Activated naive CD4-positive, alpha-beta T cell (primary cell): ENCODE measurements at places on chromosomes 5 and 9.

GRCh38 chr9:70130266-70130665 lies 86.6 kb downstream of the MAMDC2 start:
- DNase-seq: no peak

DNA sequence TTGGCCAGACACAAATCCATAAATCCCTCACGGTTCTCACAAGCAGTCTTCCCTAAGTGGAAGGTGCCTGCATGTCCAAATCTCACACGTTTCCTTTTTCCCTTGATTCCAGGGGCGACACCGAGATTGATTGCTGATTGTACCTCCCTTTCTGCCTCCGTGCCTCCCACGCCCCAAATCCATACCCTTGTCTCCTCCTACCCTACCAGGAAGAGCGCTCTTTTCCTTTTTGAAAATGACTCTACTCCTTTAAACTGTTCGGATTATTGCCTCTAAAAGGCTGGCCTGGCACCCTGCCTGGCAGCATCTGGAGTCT lies 4.5 kb downstream of the STC2 start:
- DNase-seq: no peak

DNA sequence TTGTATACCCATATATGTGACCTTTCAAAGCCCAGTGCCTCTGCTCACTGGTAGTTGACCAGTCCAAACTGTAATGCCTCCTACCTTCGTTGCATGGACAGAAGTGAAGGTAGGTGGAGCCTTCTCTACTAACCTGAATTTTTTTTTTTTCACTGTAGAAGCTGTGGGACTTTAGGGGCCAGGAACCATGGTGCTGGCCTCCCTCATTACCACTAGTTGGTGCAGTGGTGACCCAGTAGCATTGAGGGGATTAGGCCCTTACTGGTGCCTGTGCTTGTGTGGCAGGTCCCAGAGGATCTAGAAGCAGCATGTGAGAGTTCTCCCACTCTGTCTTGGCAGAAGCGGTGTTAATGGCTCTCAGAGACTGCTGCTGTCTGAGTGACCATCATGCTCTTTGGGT lies 2.3 kb downstream of the RALGPS1 start:
- DNase-seq: no peak

DNA sequence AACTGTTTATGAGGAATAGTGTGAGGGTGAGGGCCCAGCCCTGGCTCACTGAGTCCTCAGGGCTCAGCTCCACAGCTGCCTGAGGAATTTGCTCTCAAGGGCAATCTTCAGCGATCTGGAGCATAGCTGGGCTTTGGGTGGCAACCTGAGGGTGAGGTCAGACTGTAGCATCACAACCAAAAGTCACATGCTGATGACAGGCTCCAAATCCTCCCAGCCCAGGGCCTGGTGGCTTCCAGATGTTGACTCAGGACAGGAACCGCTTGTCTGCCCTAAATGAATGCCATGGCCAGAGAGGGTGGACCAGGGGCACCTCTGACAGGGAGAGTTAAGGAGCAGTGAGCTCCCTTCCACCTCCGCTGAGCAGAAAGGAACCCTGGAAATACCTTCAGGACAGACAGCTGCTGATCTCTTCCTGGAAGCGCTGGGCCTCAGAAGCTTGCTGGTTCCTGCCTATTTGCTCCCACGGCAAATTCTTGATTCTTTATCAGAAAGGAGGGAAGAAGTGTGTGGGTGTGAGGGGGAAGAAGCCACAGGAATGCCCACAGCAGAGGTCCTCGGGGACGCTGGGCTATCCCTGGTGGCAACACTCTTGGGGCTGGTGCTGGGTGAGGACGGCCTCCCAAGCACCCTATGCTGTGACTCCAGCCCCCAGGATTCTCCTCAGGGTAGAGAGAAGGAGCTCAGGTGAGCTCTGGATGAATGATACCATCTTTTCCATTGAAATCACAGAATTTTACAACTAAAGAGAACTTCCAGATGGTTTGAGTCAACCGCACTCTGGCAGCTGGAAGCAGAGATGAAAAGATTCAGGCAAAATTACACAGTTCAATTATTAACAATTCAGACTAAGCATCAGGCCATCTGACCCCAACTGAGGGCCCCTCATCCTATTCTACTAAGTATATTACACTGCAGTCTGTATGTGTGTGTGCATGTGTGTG lies 13.8 kb upstream of the CTSL start:
- no peak for DNase-seq

DNA sequence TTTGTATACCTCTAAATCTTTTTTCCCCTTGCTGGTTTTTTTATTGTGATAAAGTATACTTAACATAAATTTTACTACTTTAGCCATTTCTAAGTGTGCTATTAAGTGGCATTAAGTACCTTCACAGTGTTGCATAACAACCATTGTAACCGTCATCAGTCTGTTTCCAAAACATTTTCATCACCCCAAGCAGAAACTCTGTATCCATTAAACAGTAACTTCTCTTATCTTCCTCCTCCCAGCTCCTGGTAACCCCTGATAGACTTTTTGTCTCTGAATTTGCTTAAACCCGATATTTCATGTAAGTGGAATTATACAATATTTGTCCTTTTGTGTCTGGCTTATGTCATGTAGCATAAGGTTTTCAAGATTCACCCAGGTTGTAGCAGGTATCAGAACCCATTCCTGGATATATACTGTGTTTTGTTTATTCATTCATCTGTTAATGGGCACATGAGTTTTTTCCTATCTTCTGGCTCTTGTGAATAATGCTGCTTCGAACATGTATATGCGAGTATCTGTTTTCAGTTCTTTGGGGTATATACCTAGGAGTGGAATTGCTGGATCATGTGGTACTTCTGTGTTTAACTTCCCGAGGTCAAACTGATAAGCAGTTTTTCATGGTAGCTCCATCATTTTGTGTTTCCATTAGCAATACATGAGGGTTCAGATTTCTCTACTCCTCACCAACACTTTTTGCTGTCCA lies 66.4 kb downstream of the EHMT1 start:
- no peak for DNase-seq

- DNase-seq: no peak
Observed at GRCh38 chr9:105700668-105701067, 6.3 kb downstream of the TMEM38B start.

DNA sequence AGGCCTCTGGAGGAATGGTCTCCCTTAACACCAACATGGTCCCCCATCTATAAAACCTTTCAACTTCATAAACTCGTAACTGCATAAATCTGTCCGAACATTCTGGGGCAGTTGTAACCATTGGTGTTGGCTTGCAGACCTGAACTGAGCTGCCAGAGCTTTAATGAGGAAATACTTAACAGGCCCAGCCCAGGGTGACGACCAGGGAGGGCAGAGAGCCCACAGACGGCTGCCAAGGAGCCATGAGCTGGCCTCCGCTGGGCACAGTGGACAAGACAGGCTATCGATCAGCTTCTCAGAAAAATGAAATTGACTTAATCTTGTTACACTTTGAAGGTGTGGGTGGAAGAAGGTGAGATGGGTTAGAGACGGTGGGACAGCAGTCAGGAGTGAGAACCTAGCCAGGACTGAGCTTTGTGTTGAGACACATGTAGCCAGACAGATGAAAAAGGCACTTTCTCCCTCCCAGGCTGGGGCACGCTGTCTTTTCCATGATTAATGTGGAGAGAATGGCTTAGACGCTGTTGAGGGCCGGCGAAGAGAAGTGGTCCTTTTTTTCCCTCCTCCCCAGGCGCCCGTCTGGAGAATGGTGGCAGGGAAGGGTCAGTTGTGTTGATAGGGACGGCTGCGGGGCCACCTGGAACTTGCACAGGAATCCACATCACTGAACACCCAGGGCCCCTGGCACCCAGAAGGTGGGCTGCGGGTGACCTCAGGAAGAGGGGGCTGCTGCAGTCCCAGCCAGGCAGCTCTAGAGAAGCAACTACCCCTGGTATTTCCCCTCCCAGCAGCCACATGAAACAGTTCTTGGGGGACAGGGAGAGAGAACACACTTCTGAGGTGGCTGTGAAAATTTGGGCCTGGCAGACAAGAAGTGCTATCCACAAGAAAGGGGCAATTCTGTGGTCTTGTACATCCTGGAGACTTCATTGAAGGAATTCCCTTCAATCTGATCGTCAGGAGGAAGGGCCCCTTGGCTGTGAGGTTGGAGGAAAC lies 27.3 kb upstream of the TCOF1 start:
- DNase-seq: no peak

- no peak for DNase-seq
Observed at GRCh38 chr9:128845186-128845931, 15.8 kb upstream of the SPOUT1 start.

- DNase-seq: no peak
Observed at GRCh38 chr5:111422747-111423720, 89.3 kb downstream of the STARD4 start.

DNA sequence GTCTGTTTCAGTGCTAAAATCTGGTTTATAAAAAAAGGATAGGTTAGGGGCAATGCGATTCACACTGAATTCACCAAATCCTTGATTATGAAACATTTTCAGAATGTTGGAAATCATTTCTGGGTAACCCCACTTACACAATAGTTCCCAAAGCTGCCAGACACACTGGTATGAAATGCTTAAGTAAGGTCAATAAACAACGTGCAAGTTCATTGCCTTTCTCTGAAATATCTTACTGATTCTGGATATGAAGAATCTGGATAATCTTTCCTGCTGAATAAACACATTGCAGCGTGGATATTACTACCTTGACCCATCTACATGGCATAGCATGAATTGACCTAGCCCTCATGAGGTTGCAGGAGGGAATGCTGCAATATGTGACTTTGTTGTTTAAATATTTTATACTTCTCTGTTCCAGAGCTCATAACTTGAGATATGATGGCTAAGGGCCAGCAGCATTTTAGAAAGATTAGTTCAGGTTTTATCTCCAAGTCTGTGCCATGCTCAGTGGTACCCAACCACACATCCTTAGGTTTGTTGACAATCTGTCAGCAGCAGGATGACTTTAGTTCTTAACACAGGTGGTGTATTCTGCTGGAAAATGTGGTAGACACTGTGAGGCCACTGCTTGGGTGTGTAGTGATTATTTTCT lies 121.0 kb downstream of the NREP start:
- no peak for DNase-seq

DNA sequence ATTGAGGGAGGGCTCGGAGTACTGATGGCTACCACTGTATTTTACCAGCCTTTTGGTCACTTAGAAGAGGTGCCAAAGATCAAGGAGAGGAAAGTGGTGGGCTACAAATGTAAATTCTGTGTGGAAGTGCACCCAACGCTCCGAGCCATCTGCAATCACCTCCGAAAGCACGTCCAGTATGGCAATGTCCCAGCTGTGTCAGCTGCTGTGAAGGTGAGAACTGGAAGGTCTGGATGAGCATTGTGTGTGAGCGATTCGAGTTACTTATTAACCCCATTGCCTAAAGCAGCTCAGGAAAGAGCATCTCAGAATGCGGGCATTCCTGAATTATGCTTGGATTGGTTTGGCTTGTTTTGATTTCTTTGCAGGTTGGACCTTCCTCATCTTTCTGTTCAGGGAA lies 67.5 kb downstream of the ZNF462 start:
- DNase-seq: no peak

GRCh38 chr9:109908459-109909390 lies 128.7 kb downstream of the PALM2AKAP2 start:
- DNase-seq: no peak

DNA sequence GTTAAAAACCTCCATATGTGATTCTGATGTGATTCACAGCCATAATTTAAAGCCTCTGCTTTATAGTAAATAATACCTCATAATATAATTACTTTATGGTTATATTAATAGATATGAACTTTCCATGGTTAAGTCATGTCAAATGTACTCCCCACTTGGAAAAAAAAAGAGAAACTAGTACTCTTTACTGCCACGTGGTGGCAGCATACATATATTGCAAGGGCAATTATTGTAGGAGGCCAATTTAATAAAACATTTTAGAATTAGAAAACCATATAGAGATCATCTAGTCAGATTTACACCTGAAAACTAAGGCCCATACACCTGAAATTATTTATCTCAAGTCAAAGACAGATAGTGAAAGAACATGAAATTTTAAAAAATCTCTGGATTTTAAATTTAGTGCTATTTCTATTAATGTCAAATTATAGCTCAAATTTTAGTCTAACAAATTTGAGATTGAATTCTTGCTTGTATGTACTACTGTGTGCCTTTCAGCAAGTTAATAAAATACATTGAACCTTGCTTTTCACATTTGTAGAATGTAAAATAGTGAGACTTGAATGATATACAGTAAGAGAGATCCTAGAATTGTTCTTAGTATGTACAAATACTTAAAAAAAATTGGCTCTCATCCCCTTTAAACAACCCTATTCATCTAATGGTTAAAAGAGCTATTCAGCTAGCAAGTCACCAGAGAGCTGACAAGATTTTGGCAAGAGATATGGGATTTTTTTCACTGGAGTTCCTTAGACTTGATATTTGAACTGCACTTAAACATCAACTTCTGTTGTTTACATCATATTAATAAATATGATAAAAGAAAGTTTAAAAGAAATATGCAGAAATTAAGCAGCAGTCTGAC lies 603.8 kb downstream of the TLE4 start:
- no peak for DNase-seq

GRCh38 chr5:159978358-159978757 lies 30.6 kb upstream of the TTC1 start:
- no peak for DNase-seq

DNA sequence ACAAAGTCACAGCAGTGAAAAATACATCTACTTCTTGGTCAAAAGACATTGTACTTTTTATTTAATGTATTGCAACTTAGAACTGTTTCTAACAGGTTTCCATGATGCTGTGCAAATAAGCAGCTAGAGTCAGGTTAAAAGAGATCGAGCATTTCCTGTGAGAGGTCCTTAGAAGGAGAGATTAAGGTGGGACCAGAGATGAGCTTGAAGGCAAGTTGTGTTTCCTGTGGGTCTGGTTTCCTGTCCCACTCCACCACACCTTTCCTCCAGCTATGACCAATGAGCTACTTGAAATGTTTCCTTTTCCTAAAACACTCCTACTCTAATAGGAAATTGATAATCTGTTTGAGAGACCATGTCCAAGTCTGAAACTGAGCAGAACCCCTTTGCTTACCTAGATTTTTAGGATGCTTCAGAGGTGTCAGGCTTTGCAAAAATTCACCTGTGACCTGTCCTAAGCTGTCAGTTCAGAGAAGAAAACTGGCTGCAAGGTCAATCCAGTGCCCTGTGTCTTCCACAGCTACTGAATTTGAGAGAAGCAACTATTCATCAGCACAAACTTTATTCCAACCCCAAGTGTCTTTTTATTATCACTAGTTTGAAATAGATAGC lies 13.1 kb upstream of the RLN1 start:
- no peak for DNase-seq
